ENCODE measurements at places on chromosomes 6 and 20.

DNA sequence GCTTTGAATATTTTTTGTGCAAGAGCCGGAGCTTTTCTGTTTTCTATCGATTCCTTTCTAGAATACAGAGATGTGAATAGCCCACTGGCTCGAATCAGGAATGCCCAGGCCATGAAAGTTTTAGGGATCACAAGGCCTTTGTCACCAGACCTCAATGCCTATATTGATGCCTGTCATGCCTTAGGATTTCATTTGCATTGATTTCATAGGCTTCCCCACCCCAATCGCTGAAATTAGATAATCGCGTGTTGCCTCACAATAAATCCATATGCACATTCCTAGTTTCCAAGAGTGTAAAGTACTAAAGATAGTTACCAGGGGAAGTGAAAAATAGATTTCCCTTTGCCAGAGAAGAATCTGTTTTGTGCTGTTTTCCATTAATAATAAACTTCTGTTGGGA, 150.8 kb downstream of the SASH1 start:
- no peak for DNase-seq

GRCh38 chr6:30942338-30943060, 1.7 kb downstream of the MUCL3 start:
- DNase-seq, result peak; percentile 83

DNA sequence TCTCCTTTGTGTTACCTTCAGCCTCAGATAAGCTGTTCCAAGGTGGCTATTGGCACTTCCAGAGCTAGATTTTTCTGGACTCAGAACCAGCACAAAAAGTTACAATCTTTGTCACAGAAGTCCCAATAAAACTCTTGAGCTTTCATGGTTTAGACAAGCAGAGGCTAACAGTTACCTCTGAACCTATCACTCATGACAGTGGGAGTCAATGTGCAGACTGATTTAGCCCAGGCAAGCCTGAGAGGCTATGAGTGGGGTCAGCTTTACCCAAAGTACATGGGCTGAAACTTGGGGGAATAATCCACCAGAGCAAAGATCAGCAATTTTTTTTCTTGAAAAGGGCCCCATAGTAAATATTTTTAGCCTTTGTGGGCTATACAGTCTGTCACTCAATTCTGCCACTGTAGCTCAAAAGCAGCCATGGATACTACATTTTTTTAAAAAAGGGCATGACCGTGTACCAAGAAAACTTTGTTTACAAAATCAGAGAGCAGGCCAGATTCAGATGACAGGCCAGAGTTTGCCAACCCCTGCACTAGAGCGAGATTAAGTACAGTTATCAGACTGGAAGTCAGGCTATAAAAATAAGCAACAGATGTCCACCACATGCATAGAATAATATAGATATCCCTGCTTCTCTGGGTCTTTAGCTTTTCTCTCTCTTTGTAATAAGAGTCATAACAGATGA, 20.0 kb downstream of the CCN2 start:
- no peak for DNase-seq

DNA sequence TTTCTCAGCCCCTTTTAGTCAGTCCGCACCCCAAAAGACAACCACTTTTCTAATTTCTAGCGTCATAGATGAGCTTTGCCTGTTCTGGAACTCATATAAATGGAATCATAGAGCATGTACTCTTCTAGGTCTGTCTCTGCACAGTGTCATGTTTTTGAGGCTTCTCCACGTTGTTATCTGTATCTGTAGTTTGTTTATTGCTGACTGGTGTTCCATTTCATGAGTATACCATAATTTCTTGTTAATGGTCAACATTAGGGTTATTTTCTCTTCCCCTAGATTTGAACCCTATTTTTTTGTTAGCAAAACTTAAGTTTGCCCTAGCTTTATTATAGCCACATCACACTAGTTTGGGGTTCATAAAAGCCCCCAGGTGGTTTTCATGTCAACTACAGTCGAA, 16.2 kb upstream of the SGK2 start:
- no peak for DNase-seq

DNA sequence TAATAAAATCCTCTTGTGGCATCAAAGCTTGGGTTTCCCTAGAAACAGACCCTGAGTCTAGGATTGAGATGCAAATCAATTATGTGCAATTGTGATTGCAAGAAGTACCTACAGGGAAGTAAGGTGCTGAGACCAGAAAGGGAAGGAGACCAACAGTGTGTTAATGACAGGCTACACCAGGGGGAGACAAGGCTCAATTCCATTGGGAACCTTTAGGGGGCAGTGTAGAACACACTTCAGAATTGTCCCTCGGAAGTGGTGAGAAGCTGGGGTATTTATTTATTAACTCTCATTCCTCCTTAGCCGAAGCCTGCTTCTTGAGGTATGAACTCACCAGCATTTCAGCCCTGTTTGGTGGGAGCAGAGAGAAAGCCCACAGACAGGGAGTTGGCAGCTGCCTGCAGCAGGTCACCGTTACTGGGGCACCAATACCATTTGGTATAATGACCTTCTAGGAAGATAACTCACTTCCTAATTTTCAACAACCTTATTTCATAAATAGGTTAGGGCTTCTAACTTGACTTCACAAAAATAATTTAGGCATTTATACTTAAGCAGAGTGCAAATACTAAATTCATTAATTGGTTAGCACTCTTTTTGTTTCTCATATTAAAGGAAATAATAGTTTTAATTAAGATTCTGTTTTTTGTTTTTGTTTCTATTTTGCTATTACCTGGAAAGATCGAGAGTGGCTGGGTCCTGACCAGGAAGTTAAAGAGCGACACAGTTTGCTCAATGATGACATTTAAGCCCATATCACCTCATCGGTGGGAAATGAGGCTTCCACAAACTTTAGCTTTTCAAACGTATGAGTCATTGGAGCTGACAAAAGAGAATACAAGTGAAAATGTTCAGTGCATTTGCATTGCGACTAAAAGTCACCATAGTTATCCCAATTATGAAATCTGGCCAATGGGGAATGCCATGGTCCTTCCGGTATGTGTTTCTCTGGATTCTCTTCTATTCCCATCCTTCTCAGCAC, 94.8 kb downstream of the BTBD3 start:
- peak; percentile 78 for DNase-seq

GRCh38 chr20:33686984-33687366, 790 bp upstream of the E2F1 start:
- no peak for DNase-seq

DNA sequence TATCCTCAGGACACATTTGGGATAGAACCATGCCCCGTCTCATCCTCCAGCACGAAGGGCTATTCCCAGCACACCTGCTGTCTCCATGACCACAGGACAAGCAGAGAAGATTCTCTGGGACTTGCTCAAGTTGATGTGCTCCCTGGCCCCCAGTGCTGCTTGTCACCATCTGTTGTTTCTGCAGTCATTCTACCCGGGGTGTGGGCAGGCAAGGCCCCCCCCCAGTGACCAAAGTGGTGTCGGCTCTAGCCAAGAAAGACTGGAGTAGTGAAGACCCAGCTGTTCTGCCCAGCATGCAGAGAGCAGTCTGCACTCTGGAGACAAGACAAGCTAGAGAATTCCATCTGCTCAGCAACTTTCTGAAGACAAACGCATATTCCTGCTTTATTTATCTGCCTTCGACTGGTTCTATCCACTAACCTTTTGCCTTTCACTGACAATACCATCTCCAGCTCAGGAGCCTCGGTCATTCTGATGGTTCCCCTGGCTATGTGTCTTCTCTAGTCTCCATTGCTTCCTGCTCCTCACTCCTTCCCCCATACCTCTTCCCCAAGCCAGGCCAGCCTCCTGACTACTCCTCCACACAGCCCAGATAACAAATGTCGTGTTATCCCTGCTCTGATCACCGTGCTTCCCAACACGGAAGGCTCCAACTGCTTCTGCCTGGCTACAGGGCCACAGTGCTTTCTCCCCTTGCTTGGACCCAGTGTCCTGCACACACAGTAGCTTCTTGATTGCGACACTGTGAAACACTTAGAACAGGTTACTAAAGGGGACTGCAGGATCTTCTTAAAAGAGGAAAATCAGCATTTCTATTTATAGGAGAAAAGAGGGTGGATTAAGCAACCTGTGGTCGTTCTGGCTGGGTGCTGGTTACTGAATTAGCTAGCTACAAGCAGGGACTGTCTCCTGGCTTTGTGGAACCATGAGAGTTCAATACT, 86.7 kb upstream of the EMILIN3 start:
- DNase-seq, result no peak

- DNase-seq, result no peak
These were observed 6.3 kb downstream of the OSER1 start for GRCh38 chr20:44204156-44204831.

Data from H1 (cell line).